ENCODE measurements at places on chromosomes 5 and 9. TPM values are rescaled to one million over a fixed set of nuclear protein-coding genes. Genes with fewer than 3 reads are reported as not detected.

The ST8SIA4 gene
- 44.5 TPM for total RNA-seq

- DNase-seq = no peak
- H3K4me3 ChIP-seq = no peak overlapping the region
- peaks cover 36% of the 10 kb centered on the region for H3K4me1 ChIP-seq
- no peaks in the 10 kb centered on the region for H3K27me3 ChIP-seq
- peaks cover 15% of the 10 kb centered on the region for H3K36me3 ChIP-seq
Observed at GRCh38 chr9:137708590-137709284, 89.9 kb downstream of the EHMT1 start.

DNA sequence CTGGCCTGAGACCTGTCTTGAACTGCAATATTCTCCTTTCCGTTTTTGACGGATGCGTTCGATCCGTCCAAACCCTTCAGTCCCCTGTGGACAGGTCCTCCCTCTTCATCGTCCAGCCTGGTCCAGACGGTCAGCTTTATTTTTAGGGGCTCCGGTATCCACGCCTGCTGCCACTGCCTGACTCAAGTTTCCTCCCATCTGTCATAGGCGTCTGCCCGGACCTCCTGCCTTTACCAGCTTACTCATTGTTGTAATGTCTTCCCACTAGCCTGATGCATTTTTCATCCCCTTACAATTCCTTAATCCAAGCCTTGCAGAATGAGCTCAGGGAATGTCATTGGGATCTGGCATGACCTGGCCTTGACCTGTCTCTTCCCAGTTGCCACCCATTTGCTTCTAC lies 145.8 kb downstream of the TENT4A start:
- no peak overlapping the region for H3K4me3 ChIP-seq
- DNase-seq = no peak
- H3K36me3 ChIP-seq = peaks cover 4% of the 10 kb centered on the region
- H3K4me1 ChIP-seq = no peaks in the 10 kb centered on the region
- no peaks in the 10 kb centered on the region for H3K27me3 ChIP-seq

The CCDC187 gene
- total RNA-seq = not detected

GRCh38 chr5:138979684-138980280 lies 104.6 kb upstream of the LRRTM2 start:
- no peaks in the 10 kb centered on the region for H3K27me3 ChIP-seq
- H3K4me3 ChIP-seq = peak overlapping the region; percentile 18
- H3K4me1 ChIP-seq = peaks cover 39% of the 10 kb centered on the region
- DNase-seq = peak; percentile 59
